ELF-1 (cell line): ENCODE measurements at places on chromosomes 12 and 14.

- DNase-seq = no peak
These were observed 172.3 kb downstream of the DUSP6 start for GRCh38 chr12:89179983-89180382.

DNA sequence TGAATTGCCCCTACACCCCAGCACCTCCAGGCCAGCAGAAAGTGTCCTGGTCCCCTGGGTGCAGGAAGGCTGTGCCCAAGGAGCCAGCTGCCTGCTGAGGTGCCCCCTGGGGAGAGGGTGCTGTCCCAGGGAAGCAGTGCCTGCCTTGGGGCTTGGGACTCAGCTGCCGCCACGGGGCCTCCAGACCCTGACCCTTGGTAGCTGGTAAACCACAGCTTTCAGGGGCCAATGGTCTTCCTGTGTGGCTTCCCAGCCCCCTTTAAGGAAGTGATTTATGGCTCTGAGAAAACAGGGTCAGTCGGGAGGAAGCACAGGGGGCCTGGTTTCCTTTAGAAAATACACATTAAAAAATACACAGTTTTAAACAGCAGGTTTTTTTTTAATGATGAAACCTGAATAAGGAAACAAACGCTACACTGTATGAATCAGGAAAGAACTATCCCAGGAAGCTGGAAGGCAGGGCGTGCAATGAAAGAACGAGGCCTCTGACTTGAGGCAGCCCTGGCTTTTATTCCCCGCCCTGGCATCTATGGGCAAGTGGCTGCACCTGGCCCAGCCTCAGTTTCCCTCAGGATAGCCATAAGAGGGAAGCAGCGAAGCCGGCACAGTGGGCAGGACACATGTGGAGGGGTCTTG lies 40.6 kb upstream of the EML1 start:
- peak; percentile 39 for DNase-seq

GRCh38 chr12:116183741-116184141 lies 93.8 kb downstream of the MED13L start:
- no peak for DNase-seq

DNA sequence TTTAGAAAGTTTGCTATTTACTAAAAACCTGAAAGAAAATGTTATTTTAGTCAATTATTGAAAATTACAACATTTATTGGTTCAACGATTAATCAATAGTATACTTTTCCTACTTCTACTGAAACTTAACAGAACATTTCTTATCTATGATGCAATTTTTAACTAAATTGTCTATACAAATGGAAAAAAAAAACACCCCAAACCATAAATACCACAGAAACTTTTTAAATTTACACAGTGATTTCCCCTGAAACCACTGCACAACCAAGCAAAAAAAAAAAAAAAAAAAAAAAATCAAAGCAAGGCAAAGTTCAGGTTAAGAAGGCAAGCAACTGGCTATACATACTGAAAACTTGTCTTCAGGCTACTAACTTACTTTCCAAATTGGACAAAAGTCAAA lies 71.9 kb upstream of the POC1B start:
- DNase-seq = no peak

- no peak for DNase-seq
These were observed 11.8 kb downstream of the HNRNPC start for GRCh38 chr14:21257394-21257909.

DNA sequence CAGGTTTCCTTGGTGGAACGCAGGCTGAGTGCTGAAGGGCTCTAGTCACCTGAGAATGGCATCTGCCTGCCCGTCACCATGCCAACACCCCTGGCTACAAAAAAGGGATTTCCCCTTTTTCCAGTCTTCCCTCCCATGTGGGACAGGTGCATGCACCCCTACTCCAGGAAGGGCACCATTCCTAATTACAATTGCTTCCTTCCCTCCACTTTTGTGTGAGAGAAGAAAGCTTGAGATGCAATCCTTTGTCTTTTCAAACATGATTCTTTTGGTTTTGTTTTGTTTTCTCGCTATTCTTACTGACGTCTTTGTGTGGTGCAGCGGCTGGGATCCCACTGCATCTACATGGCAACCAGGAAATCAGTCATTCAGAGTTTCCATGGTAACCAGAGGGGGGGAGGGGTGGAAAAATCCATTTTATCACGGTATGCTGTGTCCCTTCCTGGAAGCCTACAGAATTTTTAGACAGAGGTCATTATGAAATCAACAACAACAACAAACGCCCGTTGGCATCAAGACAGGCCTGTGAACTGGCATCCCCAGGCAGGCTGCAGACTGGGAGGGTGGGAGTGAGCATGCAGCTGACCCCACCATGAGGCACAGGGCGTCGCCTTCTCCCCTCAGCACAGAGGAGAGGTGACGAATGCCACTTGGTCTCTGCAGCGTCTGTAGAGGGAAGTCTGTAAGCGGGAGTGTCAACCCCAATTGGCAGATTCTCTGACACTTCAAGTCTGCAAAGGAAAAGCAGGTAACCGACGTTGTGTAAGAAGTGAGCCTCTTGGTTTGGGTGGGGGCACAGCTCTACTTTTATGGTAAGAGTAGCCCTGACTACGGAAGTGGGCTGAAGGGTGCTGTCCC lies 13.6 kb upstream of the GNG2 start:
- DNase-seq = peak; percentile 62

DNA sequence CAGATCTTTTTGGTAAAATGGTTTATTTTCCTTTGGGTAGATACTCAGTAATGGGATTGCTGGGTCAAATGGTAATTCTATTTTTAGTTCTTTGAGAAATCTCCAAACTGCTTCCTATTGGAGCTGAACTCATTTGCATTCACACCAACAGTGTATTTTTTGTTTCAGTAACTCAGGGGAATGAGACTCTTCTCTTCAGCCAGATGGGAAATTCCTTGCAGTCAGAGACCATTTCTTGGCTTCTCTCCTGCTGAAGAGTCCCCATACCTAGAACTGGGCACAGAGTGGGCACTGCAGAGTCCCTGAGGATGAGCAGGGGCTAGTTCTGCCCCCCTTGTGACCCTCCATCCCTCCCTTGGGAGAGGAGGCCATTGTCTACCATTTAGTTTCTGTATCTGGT lies 10.8 kb downstream of the SDSL start:
- no peak for DNase-seq

DNA sequence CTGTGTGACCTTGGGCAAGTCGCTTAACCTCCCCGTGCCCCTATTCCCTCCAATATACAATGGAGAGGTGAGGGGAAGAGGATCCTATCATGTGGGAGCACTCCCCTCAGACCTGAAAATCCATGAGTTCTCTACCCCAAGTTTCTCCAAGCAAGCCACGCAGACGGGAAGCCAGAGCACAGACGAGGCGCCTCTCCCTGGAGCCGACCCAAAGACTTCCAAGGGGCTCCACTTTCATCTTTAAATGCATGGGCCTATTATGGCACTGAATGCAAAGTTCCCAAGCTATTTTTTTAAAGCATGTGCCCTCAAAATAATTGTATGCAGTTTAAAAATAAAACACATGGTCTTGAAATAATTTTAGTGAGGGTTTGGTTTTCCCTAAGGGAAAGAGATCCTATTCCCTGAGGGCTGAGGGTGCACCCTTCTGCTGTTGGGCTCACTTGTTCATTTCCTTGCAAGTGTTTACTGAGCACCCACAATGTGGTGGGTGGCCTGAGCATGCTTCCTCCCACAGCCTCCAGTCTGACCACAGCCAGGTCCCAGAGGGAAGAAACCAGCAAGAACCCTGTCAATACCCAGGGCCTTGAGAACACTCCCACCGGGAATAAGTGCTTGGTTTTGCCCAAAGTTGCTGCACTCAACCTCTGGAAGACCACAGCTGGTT lies 14.6 kb downstream of the CMKLR1 start:
- DNase-seq = no peak

GRCh38 chr14:74846168-74846567 lies 29.8 kb downstream of the PROX2 start:
- DNase-seq = no peak

- DNase-seq = no peak
These were observed 25.3 kb downstream of the GRIN2B start for GRCh38 chr12:13956060-13956590.

GRCh38 chr12:27549801-27550652 lies 26.0 kb downstream of the PPFIBP1 start:
- DNase-seq = peak; percentile 64

DNA sequence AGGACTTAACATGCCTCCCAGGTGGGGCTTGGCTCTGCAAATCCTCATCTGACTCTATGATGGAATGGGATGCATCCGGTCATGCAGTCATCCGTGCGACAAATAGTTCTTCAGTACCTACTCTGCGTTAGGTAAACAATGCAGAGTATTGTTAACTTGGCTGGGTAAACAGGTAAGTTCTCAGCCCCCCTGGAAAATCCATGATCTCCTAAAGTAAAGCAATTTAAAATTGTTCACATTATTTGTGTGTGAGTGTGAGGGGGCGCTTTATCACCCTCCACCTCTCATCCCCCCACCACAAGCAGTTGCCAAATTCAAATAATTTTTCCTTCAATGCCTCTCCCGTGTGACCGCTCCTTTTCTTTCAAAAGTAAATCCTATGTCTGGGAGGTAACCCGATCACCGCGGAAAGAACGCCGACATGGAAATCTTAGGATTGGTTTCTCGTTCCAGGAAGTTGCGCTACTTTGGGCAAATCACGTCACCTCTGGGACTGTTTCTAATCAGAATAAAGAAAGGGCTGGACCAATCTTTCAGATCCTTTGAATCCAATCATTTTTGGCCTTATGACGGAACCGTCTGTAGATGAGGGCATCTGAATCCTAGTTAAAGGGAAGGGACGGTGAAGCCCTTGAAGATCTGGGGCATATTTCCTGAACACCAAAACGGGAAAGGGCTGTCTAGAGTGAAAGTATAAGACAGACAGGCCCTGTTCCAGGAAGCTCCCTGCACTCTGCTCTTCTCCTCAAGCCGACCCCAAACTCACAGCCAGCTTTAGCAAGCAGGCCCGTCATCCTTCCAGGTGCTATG lies 44.0 kb upstream of the SINHCAF start:
- DNase-seq = peak; percentile 65

GRCh38 chr12:98416845-98417244 lies 98.5 kb upstream of the TMPO start:
- no peak for DNase-seq
